ENCODE measurements at places on chromosomes 5 and 9.

DNA sequence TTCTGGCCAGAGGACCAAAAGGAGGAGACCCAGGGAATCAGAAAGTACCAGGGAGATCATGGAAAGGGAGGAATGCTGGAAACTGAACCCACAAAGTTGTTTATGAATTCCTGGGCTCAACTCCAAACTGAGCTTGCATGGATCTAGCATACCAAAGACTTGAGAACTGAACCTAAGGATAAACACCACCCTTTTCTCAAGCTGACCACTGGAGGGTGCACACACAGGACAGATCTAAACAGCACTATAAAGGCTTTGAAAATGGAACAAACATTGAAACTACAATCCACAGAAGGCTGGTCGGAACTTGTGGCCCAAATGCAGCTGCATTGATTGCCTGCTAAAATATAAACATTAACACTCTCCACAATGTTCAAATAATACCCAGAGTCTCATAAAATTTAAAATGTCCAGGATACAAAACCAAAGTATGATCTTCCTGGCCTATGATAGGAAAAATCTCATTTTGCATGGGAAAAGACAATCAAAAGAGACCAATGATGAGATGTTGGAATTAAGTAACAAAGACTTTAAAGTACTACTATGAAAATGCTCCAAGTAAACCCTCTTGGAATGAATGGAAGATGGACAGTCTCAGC is 15.6 kb upstream of the IRF1 start:
- DNase-seq: no peak

- DNase-seq: no peak
Measured at GRCh38 chr5:105817914-105818313, 1852.8 kb downstream of the EFNA5 start.

GRCh38 chr5:57504357-57504756 is 21.7 kb upstream of the ACTBL2 start:
- no peak for DNase-seq

- no peak for DNase-seq
Measured at GRCh38 chr5:136016945-136017530, 11.8 kb upstream of the TGFBI start.

GRCh38 chr5:50667023-50667652 is 701 bp downstream of the PARP8 start:
- DNase-seq: peak; percentile 54

- peak; percentile 30 for DNase-seq
Measured at GRCh38 chr5:10288592-10289219, 19.0 kb downstream of the CMBL start.

DNA sequence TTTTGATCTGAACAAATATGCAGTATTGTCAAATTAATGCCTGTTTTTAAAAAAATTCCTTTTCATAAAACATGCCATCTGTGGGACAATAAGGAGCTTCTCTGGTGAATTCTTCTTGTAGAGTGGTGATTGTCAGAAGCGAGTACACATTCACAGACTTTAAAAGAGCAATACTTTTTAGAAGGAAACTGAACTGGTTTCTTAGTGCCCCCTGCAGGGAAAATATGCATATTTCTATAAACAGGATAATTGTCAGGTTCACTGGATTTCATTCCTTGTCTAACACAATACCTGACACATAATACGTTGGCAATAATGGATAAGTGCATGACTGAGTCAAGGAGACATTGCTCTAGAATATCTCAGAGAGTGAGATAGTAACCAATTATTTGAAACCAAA is 133.7 kb downstream of the KIF4B start:
- DNase-seq: no peak

- DNase-seq: no peak
Measured at GRCh38 chr5:10836986-10837385, 76.0 kb upstream of the DAP start.

GRCh38 chr5:54577528-54577927 is 60.0 kb downstream of the SNX18 start:
- DNase-seq: no peak

DNA sequence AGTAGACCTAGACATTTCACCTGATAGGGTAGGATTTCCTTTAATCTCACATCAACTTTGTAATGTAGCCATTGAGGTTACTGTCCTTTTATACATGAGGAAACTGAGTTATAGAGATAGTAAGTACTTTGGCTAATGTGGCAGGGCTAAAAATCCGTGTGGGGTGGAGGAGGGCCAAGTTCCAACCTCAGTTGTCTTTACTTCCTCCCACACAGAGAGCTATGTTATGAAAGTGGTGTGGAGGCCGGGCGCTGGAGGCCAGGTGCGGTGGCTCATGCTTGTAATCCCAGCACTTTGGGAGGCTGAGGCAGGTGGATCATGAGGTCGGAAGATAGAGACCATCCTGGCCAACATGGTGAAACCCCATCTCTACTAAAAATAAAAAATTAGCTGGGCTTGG is 173.3 kb downstream of the PALM2AKAP2 start:
- no peak for DNase-seq

- DNase-seq: no peak
Measured at GRCh38 chr9:109477258-109478050, 20.7 kb downstream of the PTPN3 start.

DNA sequence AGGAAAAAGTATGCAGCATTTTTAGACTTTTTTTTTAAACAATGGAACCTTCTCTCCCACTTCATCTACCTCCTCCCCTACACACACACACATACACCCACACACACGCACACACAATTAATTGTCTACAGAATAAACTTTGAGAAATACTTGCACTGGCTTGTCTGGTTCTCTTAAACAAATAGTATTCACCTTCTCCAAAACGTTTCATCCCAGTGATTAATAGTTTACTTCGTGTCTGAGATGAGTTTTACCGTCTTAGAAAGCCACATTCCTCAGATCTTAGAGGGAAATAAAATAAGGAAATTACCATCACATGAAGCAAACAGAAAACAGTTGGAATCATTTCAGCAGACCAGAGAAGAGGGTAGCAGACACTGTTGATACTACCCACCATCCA is 570.6 kb upstream of the CLINT1 start:
- no peak for DNase-seq

DNA sequence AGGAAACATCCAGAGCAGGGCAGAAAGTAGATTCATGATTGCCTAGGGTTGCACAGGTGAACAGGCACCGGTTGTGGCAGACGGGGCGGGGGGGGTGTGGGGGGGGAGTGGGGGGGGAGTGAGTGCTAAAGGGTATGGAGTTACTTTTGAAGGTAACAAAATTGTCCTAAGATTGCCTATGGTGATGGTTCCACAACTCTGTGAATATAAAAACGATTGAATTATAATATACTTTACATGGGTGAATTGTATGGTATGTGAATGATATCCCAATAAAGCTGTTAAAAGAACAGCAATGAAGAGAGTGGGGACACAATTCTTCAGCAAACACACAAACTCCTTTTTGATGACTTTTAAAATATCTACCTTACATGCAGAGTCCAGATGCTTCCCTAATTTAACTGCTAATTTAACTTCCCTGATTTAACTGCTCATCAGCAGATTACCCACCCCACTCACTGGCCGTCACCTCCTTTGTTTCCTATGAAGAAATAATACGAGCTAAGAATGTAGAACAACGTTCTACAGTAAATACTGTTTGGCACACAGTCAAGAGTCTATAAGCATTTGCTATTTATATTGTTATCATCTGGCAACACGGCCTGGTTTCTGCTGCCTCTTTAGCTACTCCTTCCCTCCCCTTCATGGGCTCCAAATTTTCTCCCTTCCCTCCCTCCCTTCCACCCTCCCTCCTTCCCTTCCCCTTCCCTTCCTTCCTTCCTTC is 83.5 kb downstream of the PTCH1 start:
- DNase-seq: no peak

DNA sequence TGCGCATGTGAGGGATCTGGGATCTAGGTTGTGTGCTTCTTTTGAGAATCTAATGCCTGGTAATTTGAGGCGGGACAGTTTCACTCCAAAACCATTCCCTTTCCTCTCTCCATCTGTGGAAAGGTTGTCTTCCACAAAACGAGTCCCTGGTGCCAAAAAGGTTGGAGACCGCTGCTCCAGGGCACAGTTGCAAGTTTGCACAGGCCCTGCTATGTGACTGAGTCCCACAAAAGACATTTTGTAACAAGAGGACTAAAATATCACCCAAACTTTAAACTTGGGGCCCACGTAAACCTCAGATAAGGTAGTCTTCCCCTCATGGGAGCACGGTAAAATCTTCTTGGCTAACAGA is 5.8 kb upstream of the ZNF367 start:
- DNase-seq: no peak

DNA sequence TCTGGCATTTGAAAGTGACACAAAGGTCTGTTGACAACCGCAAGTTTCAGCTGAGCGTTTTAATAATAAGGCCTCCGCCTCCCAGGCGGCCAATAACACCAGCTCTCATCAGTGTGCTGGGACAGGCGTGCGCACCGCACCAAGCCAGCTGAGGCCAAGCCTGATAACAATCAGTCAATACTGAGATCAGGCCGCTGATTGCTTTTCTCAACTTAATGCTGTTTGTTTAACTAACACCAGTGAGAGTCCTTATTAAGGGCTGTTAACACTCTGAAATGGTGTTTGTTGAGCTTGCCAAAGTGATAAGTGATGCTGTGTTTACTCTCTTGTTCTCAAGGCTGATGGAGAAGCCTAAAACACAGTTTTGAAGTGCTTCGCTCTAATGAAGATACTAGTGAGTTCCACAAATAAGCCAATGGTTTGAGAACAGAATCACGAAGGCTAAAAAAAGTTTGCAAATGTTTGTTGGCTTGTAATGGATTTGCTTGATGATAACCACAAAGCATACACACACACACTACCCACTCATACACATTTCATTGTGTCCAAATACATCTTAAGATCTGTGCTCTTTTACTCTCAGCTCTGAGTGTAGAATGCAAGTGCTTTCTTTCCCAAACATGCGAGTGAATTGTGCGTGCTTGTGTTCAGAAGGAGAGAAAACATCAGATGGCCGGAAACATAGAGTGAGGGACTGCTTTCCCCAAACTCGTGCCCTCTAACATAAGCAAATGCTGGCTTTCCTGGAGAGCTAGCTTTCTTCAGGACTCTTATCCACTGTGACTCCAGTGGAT is 330.4 kb upstream of the KLF4 start:
- no peak for DNase-seq

DNA sequence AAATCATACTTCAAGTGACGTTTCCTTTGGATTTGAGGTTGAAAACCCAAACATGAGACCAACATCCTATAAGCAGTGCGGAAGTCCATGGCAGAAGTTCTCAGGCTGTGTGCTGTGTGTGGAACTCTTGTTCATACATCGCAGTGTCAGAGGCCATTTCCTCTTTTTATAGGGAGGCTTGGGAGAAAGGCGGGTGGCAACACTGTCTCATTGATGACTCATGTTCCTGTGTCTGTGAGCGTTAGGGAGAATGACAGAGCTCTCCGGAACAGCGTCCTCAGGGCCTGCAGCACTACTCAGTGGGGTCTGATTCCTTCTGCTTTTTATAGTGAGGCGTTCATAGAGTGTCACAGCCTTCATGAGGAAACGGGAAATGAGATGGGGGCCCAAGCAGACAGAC is 98.8 kb upstream of the BASP1 start:
- DNase-seq: peak; percentile 8

- no peak for DNase-seq
Measured at GRCh38 chr9:81595887-81596543, 93.3 kb downstream of the TLE1 start.

DNA sequence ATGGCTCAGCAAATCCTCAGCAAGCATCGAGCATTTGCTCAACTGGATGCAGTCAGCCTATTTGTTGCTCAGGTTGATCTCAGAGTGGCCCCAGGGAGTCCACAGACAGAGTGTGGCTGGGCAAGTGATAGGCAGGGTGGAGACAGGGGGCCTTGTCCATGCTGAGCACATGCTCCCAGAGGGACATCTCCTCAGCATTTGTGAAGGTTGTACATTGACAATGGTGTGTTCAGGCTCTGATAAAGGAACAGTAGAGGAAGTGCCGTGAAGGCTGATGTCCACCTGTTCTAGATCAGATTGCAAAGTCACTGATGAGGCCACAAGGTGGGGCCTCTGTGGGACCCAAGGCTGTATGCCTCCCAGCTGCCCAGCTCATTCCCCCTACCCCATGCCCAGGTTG is 50.1 kb upstream of the FOXI1 start:
- DNase-seq: no peak

- no peak for DNase-seq
Measured at GRCh38 chr5:50553560-50553984, 112.5 kb upstream of the EMB start.

- no peak for DNase-seq
Measured at GRCh38 chr9:115690786-115691496, 462.6 kb upstream of the PAPPA start.

DNA sequence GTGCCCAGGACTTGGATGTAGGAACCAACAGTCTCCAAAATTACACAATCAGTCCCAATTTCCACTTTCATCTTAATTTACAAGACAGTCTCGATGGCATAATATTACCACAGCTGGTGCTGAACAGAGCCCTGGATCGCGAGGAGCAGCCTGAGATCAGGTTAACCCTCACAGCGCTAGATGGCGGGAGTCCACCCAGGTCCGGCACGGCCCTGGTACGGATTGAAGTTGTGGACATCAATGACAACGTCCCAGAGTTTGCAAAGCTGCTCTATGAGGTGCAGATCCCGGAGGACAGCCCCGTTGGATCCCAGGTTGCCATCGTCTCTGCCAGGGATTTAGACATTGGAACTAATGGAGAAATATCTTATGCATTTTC is 837 bp downstream of the PCDHB2 start:
- DNase-seq: no peak

DNA sequence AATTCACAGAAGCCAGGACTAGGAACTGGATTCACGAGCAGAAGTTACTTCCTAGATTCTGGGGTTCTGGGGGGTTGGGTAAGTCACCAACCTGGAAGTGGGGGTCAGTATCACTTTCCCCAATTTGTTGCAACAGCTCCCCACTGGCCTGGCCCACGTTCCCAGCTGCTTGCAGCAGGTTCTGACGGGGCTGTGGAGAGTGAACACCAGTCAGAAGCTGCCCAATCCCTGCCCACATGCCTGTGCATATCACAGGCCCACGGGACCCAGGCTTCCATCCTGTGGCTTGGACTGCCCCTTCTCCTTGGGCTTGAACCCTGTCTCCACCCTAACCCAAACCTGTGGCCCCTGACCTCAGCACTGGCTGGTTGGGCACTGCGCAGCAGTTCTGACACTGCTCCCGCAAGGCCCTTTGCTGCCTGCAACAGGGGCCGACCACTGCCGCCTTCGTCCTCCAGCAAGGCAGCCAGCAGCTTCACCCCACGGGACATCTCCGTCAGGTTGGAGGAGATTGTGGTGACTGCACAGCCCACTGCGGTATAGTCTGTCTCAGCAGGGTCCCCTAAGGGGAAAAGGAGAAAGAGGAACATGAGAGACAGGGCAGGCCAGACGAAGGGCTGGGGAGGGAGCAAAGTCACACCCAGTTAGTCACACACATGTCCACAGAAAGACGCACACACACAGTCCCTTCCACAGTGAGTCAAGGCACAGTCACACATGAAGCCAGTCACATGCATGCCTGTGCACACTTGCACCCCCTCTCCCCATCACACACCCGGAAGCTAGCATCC is 13.1 kb downstream of the TLN1 start:
- DNase-seq: no peak

GRCh38 chr5:61887271-61887670 is 418.7 kb upstream of the KIF2A start:
- no peak for DNase-seq

Measured in stimulated activated CD4-positive, alpha-beta T cell treated with anti-CD3 and anti-CD28 coated beads, Interleukin-2, amount 100 ng/mL, for 24 hours (primary cell).